ENCODE measurements at places on chromosomes 6 and 20.
A peak's percentile ranks its signal among the peaks of the same experiment; 100 is the strongest.

DNA sequence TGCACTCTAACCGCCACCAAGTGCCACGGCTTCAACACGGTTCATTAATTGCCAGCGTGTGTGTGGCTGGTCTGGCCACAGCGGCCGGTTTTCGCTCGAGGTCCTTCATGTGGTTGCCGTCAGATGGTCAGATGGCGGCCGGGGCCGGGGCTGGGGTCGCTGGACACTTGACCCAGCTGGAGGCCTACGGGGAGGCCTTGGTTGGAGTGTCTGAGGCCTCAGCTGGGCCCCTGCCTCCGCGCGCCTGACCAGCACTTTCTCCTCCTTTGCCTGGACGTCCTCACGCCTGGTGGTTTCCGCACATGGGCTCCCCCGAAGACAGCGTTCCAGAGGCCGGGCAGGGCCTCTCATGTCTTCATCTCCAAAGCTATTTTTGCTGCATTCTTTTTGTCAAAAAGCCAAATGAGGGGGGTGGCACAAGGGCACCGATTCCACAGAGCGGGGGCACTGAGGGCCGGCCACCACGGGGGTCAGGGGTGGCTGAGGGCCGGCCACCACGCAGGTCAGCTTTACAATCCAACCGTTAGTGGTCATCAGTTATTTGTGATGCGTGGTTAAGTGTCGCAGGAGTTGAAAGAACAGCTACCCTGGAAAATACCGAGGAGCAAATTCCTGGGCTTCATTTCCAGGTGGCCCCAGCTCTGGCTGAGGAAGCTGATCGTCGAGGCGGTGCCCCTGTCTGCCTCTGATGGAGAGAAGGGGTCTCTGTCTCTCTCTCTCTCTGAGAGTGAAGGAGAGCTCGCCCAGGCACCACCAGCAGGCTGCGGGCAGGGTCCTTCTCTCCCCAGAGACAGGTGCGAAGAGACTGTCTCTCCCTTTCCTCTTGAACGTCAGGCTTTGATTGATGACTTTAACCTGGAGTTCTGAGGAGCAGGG, 50.5 kb upstream of the FRMD1 start:
- DNase-seq: no peak

GRCh38 chr20:63051911-63052310, 45.1 kb upstream of the BHLHE23 start:
- DNase-seq: no peak

- DNase-seq: peak; percentile 55
These were observed 10.3 kb upstream of the BLCAP start for GRCh38 chr20:37538003-37538402.

- no peak for DNase-seq
These were observed 36.7 kb downstream of the STX11 start for GRCh38 chr6:144186817-144187625.

DNA sequence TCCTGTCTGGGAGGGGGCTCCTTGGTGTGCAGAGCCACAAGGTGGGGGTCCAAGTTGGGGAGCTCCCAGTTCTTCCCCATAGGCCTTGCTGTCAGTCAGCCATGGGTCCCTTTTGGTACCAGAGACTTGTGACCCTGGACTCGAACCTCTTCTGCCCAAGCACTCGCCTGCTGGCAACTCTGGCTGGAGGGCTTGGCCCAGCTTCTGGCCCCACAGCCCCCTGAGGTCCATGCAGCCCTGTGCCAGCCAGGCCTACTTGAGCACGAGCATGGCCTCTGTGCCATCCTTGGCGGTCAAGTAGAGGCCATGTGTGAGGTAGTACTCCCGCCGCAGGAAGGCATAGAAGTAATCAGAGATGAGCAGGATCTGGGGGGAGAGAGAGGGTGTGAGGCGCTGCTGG, 2.1 kb downstream of the MAP1LC3A start:
- no peak for DNase-seq

GRCh38 chr6:105432797-105433196, 29.9 kb upstream of the PREP start:
- peak; percentile 83 for DNase-seq

- DNase-seq: no peak
These were observed 202.8 kb downstream of the DLL1 start for GRCh38 chr6:170087941-170088581.

- DNase-seq: no peak
These were observed 375.1 kb upstream of the MMS22L start for GRCh38 chr6:97658090-97658489.

GRCh38 chr6:5158180-5158579, 73.0 kb downstream of the PPP1R3G start:
- no peak for DNase-seq

GRCh38 chr20:58014628-58015315, 213.7 kb downstream of the ANKRD60 start:
- DNase-seq: no peak

- no peak for DNase-seq
These were observed 31.9 kb downstream of the NCOA3 start for GRCh38 chr20:47533518-47534062.

- DNase-seq: peak; percentile 88
These were observed 1.2 kb downstream of the ARFGAP1 start for GRCh38 chr20:63273635-63274380.

DNA sequence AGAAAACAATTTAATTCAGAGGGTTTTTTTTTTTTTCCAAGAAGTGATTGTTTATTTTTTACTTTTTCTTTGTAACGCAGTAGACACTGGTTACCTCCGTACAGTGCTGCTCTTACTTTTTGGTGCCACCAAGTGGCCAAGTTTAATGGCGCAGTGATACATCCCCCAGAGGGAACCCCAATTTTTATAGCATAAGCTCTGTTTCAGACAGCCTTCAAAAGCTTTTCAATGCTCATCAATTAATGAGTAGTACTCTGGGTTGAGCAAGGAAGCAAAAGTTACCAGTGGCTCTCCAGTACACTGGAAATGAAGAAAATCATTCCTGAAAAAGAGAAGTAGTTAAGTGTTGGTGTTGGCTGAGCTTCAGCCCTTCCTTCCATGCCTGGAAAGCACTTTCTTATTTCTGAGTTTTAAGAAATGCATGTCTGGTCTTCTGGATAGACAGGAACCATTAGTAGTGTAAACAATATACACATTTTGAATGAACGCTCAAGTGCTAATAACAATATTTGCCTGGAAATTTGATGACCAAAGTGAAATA, 129.1 kb upstream of the SMLR1 start:
- DNase-seq: peak; percentile 66

- peak; percentile 41 for DNase-seq
These were observed 28.6 kb downstream of the AKAP7 start for GRCh38 chr6:131163886-131164285.

GRCh38 chr6:47175656-47176055, 133.5 kb upstream of the ADGRF1 start:
- DNase-seq: no peak

DNA sequence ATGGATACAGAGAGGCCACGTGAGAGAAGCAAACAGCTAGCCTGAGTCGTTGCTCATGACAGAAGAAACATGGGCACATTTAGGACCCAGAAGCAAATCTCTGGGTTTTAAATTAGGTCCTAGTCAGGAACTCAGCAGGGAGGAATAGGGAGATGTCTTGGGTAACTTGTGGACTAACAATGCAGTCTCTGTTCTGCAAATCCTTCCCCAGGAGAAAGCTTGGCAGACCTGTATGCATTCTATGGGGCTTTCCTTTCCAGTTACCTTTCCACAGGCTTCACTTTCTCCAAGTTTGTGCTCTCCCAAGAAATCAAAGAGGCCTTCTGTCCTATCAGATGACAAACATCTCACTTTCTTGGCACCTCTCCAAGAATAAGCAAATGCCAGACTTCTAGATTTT, 47.2 kb upstream of the PLCB4 start:
- peak; percentile 16 for DNase-seq

DNA sequence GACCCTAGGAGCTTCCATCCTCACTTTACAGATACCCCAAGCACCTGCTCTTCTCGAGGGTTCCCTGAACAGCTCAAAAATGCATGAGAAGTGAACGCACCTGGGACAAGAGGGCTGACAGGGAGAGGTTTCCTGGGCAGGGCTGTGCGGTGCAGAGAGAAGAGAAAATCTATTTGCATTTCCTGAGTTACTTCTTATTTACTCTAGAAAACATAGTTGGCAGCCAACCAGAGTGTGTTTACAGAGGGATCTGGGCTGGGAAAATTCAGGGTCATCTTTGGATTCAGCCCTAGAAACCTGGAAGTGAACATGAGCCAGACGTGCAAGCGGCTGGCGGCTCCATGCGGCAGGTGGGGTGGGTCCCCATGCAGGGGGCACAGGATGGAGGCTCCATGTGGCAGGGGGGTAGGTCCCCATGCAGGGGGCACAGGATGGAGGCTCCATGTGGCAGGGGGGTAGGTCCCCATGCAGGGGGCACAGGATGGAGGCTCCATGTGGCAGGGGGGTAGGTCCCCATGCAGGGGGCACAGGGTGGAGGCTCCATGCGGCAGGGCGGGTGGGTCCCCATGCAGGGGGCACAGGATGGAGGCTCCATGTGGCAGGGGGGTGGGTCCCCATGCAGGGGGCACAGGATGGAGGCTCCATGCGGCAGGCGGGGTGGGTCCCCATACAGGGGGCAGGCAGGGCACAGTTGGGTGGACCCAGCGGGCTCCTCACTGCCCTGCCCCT, 342.0 kb downstream of the TAF4 start:
- DNase-seq: no peak

GRCh38 chr6:55652429-55652828, 73.4 kb upstream of the HMGCLL1 start:
- DNase-seq: no peak

GRCh38 chr6:166278579-166279392, 29.4 kb downstream of the PRR18 start:
- no peak for DNase-seq

- peak; percentile 24 for DNase-seq
These were observed 32.4 kb downstream of the CPXM1 start for GRCh38 chr20:2767768-2768631.

DNA sequence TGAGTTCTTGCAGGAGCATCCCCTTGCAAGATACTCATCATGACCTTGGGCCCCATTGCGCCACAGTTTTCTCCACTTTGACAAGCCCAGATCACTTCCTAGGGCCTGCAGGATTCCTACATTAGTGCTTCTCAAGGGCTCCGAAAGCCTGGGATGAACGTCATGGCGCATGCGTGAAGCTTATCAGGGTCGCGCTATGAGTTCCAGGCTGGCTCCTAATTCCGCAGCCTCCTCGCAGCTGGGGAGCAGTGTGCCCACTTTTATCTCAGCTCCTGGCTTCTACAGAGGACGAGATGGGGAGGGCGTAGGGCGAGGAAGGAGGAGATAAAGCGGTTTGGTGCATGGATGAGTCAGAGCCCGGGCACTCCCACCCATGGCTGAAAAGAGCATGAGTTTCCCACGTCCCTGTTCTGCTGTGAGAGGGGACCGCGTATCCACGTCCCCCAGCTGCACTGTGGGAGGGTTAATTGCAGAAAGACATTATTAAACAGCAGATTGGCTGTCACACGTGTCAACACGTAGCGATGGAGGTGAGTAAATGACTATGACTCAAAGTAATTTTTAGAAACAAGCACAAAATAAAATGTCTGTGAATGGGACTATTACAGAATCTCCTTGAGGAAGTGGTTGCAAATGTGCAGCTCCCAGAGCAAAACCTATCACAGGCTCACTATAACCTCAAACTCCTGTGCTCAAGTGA, 72.9 kb upstream of the DSP start:
- DNase-seq: peak; percentile 66

GRCh38 chr20:58840816-58841538, 9.7 kb downstream of the GNAS-AS1 start:
- DNase-seq: no peak

DNA sequence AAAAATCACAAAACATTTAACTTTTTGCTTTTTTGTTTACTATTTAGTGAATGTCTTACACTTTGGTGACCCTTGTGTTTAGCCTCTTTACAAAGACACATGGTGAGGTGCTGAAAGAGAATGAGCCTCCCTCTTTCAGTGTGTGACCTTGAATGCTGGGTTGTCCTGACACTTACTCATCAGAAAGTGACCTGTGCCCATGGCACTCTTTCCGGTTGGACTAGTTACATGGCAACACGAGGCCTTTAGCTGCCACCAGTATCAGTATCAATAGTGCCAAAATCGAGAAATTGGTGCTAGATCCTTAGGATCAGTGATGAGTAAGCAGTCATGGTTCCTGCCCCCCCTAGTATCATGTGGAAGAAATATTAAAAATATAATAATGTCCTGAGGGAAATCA, 1.7 kb upstream of the RPL7L1 start:
- no peak for DNase-seq

GRCh38 chr20:10537850-10538480, 102.9 kb downstream of the SLX4IP start:
- DNase-seq: peak; percentile 73

DNA sequence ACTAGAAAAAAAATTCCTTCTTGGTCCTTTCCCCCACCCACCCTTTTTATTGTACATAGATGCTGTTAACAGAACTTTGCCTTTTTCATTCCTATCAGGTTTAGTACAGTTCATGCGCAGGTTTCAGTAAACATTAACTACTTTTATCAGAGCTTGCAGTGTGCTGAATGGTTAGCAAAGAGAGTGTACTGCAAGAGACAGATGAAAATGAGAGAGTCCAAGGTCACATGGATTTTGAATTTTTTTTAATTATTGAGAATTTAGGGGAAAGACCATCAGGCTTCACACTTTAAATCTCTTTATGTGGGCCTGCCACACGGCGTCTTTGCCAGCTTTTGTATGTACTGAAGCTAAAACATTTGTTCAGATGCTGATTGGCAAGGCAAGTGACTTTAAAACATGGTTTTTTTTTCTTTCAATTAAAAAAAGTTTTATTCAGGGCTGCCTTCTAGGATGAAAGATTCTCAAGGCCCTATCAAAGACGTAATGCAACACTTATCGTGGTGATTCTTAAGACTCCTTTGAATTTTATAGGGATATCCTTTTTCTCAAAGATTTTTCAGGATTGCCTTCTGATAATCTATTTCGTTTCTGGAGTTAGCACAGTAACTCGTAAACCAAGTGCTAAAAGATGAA, 32.2 kb downstream of the RREB1 start:
- DNase-seq: no peak

- DNase-seq: no peak
These were observed 69.1 kb downstream of the MYB start for GRCh38 chr6:135250234-135250633.

GRCh38 chr20:58997141-58997770, 9.8 kb downstream of the CTSZ start:
- DNase-seq: no peak

DNA sequence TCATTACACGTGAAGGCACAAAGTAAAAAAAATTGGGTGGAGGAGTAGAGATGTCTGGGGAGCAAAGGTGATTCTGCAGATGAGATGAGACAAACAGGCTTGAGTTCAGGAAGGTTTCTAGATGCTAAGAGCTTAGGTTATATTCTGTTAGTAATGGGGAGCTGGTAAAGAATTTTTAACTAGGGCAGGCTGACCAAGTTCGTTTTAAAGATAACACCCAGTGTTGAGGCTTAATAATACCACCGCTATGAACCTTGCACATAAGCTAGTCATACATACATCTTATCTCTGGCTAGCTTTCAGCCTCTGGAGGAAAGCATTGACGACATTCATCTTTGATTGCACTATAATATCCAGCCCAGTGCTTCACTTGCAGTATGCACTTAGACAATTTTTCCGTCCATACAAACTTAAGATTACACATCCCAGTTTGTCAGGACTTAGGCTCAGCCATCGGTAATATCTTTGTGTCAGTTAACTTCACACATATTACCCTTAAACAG, 12.1 kb downstream of the NHSL1 start:
- DNase-seq: no peak

GRCh38 chr6:21158149-21158548, 435.4 kb upstream of the SOX4 start:
- DNase-seq: no peak

- DNase-seq: no peak
These were observed 7.1 kb downstream of the TFEB start for GRCh38 chr6:41728073-41728936.

All from IMR-90 (cell line).